CD4-positive, alpha-beta T cell treated with Interleukin-4 for 4 hours (primary cell): ENCODE measurements at places on chromosomes 13 and 19.

DNA sequence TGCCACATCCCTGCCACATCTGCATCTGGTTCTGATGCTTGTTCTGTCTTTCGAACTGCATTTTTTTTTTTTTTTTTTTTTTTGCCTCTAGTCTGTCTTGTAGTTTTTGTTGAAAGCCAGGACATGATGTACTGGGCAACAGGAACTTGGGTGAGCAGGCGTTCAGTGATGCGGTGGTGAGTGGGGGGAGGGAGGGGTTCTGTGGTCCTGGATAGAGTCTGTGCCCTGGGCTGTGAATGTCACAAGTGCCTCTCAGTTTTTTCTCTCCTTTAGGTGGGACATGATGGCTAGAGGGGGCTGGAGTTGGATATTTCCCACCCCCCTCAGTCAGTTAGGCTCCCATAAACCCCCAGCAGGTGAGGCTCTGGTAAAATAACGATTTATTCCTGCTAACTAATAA lies 3.5 kb downstream of the CEACAM4 start:
- DNase-seq, result no peak

- peak; percentile 62 for DNase-seq
Observed at GRCh38 chr19:6481541-6482342, at the start of gene DENND1C. DENND1C (minus strand) TSS chr19:6481787; CDS start chr19:6481695, 92 bp downstream.

DNA sequence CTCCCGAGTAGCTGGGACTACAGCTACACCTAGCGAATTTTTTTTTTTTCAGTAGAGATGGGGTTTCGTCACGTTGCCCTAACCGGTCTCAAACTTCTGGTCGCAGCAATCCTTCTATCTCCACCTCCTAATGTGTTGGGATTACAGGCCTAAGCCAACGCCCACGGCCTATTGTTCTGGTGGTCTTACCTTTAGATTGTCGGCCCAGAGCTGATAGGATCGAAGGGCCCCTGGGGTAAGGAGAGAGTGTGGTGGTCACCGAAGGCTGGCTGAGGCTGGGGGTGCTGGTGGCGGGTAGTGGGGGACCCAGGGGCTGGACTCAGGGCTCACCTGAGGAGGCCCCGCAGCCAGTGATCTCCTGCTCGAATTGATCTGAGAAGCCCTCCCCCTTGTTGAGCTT lies 7.0 kb downstream of the CRB3 start:
- DNase-seq, result no peak

DNA sequence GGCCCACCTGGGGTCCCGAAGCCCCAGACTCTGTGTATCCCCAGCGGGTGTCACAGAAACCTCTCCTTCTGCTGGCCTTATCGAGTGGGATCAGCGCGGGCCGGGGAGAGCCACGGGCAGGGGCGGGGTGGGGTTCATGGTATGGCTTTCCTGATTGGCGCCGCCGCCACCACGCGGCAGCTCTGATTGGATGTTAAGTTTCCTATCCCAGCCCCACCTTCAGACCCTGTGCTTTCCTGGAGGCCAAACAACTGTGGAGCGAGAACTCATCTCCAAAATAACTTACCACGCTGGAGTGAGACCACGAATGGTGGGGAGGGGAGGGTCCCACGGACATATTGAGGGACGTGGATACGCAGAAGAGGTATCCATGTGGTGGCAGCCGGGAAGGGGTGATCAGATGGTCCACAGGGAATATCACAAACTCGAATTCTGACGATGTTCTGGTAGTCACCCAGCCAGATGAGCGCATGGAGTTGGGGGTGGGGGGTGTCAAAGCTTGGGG lies 1.0 kb upstream of the ICAM5 start:
- DNase-seq, result no peak

DNA sequence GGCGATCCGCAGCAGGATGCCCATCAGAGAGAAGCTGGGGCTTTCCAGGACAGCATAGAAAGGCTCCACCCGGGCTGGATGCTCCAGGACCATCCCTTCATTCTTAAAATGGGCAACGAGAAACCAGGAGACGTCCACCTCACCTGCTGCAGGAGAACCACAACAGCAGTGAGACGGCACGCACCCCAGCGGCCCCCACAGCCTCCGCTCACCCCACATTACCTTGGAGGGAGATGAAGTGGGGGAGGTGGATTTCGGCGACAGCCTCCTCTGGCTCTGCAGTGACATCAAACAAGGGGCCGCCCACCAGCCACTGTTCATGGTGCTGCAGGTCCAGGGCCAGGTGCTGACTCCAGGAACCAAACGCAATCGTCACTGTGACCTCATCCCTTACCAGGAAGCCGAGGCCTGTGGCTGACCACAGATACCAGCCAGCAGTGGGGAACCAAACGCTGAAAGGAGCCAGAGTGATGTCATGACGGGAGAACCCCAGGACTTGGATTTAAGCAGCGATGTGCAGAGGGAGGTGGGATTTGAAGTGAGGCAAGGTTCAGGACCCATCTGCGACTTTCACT lies 25.1 kb downstream of the CARD8 start:
- DNase-seq, result no peak

DNA sequence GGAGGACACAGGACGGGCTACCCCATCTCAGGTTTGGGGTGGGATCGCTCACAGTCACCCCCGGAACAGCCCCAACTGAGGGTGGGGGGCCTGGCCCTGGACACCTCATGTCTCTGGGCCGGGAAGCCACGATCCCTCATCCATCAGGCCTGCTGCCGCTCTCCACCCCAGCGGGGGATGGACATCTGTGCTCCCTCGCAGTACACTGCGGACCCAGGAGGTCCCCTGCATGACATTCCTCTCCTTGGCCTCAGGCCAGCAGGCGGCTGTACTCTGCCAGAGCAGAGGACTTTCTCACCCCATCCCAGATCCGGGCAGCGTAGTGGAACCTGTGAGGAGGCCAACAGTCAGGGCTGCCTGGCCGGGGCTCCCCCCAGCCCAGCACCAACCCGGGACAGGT lies 15.5 kb downstream of the IRGC start:
- DNase-seq, result no peak

GRCh38 chr19:12797141-12797587 lies 4.4 kb downstream of the PRDX2 start:
- no peak for DNase-seq

GRCh38 chr13:97600458-97601075 lies 166.6 kb downstream of the RAP2A start:
- DNase-seq, result no peak

DNA sequence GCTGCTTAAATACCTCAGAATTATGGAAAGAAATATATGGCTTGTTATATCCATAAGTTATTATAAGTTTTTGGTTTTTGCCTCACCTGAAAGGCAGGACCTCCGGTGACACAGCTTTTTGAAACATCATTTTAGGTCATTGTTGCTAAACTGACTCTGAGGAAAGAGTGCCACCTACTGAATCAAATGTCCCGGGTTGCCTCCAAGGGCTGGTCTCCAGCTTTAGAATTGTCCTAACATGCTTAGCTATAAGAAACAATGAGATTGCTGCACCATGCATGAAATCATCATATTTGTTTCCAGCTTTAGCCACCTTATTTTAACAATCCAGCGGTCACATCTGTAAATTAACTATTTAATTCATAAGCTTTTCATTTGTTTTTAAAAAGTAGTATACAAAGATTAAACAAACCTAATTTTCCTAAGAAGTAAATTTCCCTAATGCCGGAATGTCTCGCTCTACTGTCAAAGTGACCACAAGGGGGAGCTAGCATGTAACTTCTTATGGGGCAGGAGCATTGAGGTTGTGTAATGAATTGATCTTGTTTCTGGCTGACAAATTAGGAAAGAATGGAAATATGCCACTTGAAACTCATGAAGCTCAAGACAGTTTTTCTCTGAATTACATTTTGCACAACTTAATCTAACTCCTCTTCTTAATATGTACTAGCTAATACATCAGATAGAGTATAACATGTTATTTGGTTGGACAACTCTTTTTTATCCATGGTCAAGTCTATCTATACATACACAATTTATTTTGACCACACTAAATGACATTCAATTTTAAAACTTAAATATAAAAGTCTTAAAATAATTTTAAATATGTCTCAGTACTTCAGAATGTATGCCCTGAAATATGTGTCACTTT lies 6.7 kb upstream of the PCDH17 start:
- no peak for DNase-seq
